Activated naive CD8-positive, alpha-beta T cell treated with anti-CD3 and anti-CD28 coated beads, Interleukin-2, amount 50 U/mL, for 24 hours (primary cell): ENCODE measurements at places on chromosomes 1 and 21.
A peak's percentile ranks its signal among the peaks of the same experiment; 100 is the strongest.

DNA sequence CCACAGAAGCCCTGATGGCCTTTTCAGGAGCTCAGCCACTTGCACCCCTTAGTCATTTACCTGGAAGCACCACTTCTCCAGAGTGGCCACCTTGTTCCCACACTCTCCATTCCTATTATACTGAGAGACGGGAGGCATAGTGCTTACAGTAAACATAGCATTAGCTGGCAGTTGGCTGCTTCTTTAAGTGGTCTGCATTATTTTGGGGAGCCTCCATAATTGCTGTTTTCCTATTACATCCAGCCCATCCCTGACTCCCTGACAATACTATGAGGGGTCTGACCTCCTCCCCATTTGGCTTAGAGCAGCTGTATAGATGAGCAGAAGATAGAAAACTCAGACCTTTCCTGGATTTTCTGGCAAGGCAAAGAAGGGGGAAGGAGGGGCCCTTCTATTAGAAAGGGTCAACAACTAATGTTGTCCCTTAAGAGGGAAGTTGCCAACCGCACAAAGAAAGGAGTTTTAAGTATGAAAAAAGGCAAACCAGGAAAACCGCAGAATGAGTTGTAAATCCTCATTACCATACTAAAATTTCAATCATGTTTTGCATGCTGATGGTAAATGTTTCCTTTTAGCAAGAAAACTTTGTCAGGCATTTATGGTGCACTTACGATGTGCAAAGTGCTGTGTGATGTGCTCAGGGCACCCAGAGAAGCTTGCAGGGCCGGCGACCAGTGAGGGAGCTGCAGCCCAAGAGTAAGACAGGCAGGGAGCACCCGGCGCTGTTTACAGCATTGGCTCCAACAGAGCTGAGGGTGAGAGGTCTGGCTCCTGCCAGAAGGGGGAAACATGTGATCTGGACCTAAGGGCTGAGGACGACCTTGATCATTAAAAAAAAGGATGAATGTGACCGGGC, 167.3 kb downstream of the ZZZ3 start:
- no peak for DNase-seq

DNA sequence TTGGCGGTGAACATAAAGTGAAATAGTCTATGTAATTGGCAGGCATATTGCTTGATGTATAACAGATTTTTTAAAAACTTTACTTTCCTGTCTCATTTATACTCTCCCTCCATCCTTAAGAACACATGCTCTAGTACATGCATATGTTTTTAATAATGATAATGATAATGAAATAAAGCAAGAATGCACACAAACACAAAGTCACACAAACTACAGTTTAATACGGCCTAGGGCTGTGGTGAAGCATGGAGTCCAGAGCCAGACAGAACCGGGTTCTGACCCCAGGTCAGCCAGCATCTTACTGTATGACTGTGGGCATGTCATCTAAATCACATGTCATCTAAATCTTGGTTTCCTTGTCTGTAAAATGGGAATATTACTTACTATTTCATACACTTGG, 324.9 kb upstream of the NFIA start:
- DNase-seq, result no peak

- no peak for DNase-seq
These were observed 156.0 kb downstream of the TGFB2 start for GRCh38 chr1:218501161-218501560.

DNA sequence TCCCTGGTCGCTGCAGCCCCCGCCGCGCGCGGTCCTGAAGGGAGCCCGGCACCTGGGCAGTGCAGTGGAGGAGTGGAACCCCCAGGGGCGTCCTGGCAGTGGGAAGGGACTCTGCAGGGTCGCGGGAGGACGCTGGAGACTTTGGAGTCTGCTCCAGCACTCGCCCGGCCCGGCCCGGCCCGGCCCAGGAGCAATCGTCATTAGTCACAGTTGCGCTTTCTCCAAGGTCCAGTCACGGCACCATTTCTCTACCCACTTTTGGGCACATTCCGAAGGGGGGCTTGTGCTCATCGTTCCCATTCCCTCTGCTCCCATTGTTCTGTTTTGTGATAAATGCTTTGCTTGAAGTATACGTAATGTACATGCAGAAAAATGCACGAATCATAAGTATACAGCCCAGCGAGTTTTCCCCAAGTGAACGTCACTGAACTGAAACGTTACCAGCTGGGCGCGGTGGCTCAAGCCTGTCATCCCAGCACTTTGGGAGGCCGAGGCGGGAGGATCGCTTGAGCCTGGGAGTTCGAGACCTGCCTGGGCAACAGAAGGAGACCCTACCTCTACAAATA, 999 bp downstream of the THAP3 start:
- peak; percentile 15 for DNase-seq

DNA sequence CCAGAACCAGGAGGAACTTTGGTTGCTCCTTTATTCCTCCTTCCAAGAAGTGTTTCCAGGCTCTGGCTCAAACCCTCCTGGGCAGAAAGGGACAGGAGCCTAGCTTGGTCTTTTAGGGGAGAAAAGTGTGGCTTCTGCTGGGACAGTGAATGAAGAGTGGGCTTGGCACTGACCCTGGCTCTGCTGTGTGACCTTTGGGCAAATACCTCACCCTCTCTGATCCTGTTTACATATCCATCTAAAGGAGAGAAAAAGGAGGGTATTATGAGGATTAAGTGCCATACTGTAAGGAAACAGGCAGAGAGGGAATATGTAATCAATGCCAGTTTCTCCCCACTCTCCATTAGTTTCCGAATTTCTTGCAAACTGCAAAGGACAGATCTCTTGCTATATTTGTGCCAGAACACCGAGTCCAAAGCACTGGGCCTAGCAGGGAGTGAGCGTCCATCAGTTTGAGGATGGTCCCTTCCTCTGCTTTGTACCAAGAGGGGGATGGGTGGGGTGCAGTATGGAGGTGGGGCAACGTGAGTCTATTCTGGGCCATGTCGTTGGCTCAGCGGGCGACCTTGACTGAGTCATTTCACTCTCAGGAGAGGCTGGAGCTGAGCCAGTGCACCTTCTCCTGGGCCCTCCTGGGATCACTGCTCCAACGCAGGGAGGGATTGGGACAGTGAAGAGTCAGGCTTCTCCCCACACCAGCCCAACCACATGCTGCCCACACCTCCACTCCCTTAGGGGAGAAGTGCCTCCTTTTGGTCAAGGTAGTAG, 38.4 kb downstream of the IGSF21 start:
- DNase-seq, result no peak

GRCh38 chr1:192265516-192266173, 51.1 kb upstream of the RGS21 start:
- DNase-seq, result no peak

DNA sequence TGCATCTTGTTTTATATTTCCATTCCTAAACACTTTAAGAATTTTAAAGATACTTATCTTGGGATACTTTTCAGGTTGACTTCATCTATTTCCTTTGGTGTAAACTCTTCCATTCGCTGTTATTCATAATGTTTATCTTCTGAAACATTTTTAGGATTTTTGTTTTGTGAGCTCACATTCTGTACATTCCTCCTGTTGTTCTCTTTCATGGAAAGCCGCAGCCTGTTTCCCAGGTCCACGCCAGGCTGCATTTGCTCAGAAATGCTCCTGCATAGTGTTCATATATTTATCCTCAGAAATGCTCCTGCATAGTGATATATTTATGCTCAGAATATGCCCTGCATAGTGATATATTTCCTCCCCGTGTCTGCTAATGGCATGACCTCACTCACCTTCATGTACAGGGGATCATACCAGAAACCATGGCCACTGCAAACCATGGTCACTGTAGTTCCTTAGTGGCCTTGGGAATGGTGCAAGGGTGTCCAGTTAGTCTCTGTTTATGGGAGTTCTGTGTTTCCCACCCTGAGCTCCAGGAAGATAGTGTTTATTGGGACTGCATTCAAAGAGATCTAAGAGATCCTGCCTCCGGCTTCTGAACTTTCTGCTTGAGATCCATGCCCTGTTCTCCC, 153.9 kb upstream of the GREM2 start:
- no peak for DNase-seq

DNA sequence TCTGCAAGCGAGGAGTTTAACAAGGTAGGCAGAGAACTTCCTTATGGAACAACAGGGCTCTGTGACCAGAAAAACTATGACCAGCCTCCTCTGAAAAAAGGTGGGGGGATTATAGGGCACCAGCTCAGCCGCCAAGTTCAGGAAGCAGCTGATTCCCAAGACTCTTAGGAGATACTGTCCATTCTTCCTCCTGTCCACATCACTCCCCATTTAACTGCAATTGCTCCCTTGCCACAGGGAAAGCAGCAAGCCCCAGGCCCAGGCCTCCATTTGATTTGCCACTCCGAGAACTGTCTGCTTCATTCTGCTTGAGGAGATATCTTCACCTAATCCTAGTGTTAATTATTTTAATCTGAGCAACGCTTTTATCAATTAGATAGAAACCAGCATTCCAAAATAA, 254.3 kb downstream of the ZNF648 start:
- no peak for DNase-seq

DNA sequence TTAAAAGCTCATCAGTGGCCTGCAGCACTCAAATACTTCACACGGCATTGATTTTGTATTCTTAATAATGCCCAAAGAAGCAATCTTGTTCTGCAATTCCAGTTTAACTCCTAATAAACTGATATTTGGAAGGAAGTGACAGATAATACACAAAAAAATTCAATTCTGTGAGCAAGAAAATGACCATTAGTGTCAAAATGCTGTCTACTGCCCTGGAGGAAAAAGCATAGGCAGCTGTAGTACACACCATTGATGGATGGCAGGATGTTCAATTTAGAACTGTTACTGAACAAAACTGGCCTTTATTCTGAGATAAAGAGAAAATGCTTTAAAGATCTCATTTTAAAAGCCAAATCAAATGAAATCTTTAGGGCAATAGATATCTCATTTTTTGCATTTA, 251.3 kb upstream of the FMN2 start:
- no peak for DNase-seq

GRCh38 chr1:64327119-64327518, 123.7 kb downstream of the UBE2U start:
- DNase-seq, result no peak

DNA sequence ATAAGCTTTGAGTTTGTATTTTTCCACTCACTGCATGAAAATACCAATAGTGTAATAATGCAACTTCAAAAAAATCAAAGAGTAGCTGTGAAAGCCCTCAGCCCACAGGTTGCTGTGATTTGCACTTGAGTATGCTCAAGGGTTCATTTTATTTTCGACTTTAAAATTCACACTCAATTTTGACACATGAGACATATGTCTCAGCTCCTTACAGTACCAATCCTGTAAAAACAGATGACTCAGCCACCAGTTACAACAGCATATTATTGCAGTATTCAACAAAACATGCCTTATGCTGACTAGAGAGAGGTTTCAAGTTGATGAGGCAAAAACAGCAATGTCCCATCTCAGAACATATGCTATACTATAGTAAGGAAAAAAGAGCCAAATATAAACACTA, 66.1 kb downstream of the CYYR1 start:
- DNase-seq, result no peak

DNA sequence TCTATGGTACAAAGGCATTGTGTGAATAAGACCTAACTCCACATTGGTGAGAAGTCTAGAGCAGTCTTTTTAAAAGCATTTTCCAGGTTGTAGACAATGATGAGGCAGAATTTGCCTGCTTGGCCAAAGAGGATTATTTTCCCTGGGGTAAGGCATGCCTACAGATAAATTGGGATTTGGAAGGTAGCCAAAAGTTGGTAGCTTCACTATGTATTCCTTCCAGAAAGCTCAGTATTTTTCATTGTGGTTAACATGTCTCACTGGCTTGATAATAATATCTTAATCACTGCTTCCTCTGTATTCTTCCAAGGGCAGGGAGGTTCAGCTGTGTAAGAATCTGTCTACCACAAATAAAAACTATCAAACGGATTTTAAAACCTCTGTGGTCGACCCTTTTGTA, 590.8 kb upstream of the PRMT6 start:
- no peak for DNase-seq

DNA sequence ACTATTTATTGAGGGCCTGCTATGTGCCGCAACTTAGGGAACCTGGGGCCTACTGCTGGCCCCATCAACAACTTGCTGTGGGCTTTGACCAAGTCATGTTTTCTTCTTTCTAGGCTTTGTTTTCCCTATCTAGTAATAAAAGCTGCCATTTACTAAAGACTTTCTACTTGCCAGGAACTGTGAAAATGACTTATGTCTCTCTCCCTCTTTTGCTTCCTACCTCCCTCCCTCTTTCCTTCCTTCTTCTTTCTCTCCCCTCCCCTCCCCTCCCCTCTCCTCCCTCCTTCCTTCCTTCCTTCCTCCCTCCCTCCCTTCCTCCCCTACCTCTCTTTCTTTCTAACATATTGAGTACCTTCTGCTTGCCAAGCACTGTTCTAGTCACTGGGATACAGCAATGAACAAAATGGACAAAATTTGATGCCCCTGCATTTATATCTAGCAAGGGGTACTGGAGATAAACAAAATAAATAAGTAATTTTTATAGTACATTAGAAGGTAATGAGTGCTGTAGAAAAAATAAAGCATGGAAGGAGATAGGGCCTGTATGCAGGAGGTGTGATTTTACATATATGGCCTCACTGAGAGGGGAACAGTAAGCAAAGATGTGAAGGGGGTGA, 170.3 kb upstream of the USP24 start:
- no peak for DNase-seq

DNA sequence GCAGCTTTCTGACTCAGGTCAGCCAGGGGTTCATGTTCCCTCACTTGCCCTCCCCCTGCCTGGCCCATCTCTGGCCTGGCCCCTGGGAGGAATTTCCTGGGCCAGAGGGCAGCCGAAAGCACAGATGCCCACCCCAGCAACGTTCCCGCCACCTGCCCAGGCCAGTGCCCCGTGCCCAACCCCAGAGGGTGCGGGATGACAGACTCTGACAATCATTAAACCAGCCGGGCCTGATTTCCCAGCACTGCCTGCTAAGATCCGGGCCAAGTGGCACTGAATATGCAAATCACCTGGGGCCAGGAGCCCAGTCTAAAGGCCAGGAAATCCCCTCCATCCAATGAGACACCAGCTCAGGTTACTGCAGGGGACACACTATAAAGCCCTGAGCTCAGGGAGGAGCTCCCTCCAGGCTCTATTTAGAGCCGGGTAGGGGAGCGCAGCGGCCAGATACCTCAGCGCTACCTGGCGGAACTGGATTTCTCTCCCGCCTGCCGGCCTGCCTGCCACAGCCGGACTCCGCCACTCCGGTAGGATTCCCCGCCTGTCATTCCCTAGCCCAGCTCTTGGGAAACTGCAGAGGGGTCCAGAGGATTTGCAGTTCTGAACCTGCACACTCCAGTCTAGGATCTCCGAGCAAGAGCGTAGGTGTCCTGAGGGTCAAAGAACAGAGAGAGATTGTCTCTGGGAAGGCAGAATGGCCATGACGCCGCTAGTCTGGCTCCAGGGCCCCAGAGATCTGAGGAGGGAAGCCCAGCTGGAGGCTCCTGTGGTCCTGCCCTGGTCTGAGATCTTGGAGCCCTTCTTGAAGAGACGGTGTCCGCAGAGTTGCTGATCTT, at the start of gene ELF3:
Gene ELF3 (plus strand): TSS at position 408 of the 836 bp plus-strand sequence. CDS start 550 bp downstream, outside the sequence.
- DNase-seq, result no peak
